Activated CD4-positive, alpha-beta T cell treated with anti-CD3 and anti-CD28 coated beads for 48 hours (primary cell): ENCODE measurements at places on chromosomes 16 and 17.

GRCh38 chr17:72510351-72511016 is 389.7 kb downstream of the SOX9 start:
- no peak for DNase-seq

DNA sequence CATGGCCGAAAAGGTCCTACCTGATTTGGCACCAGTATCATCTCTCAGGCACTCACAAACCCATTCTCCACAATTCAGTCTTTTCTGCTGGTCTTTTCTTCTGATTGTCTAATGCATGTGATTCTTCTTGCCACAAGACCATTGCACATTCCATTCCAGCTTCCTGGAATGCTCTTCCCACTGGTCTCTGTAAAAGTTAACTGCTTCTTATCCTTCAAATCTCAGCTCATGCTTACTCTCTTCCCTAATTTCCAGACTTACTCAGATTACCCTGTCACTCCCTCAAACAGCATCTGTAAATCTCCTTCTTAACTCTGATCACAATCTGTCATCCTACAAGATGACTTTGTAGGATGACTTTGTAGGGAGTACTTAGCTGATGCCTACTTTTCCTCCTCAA is 320.2 kb downstream of the MAP2K6 start:
- DNase-seq: no peak

DNA sequence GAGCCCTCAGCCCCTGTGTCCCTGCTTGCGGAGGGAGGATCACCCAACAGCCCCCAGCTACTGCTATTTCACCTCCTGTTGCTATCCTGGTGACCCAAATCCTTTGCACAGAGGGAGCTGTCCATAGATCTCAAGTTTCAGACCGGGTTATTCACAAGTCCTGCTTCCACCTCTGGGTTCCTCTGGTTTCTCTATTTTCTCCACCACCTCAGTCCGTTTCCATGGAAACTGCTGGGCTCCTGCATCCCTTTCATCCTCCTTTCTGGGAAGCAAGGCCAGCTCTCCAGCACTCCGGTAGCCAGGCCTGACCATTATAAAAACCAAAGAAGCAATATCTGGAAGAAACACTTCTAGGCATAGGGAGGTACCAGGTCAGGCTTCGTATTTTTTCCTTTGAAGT is 4.8 kb upstream of the CALB2 start:
- DNase-seq: no peak

GRCh38 chr16:52372313-52372712 is 174.6 kb downstream of the TOX3 start:
- DNase-seq: no peak

DNA sequence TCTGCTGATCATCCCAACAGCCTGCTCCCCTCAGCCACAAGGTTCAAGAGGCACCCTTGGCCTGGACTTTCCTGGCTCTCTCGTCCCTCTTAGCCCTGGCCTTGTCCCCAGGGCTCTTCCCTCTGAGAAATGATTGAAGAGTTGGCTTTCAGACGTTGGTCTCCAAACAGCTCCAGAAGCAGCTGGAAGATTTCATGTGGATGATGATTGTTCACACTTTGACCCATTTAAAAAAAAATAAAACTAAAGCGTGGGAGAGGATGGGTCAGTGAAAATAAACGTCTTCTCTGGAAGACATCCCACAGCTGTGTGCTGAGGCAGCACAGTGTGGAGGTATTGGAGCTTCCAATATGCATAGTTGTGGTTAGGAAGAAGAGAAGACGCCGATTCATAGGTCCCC is 54.7 kb upstream of the CDH11 start:
- DNase-seq: no peak

GRCh38 chr17:3038941-3039340 is 24.5 kb downstream of the OR1D5 start:
- DNase-seq: no peak

GRCh38 chr17:78798695-78799559 is 16.9 kb upstream of the CYTH1 start:
- DNase-seq: no peak
